ENCODE measurements at places on chromosomes 6 and 20.

DNA sequence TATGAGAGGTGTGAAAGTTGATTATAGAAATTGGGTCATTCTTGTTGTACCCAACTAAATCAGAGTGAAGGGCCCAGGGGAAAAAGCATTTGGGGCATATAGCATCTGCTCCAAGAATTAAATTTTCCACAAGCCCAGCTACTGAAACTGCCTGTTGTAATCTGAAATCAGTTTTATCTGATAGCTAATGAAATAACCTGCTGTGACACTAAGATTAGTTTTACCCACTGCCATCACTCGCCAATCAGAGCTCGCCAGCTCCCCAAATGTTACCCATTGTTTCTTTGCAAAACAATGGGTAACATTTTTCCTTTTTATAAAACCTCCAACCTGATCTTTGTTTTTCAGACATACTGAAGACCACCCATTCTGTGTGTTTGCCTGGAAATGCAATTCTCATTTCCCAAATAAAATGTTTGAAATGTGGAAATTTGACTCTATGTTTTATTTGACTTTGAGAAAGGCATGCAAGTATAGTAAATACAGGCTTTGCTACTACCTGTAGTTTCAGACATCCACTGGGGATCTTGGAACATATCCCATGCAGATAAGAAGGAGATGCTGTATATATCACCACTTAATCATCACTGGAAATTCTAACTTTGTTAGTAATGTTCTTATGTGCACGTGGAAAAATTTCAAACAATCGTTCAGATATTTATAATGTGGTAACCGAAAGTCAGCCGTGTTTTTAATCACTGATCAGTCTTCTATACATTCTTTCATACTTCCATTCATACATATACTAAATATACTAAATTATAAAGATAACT is 6.3 kb upstream of the AHI1 start:
- DNase-seq, result no peak

GRCh38 chr6:128347123-128347522 is 173.3 kb downstream of the PTPRK start:
- DNase-seq, result no peak

DNA sequence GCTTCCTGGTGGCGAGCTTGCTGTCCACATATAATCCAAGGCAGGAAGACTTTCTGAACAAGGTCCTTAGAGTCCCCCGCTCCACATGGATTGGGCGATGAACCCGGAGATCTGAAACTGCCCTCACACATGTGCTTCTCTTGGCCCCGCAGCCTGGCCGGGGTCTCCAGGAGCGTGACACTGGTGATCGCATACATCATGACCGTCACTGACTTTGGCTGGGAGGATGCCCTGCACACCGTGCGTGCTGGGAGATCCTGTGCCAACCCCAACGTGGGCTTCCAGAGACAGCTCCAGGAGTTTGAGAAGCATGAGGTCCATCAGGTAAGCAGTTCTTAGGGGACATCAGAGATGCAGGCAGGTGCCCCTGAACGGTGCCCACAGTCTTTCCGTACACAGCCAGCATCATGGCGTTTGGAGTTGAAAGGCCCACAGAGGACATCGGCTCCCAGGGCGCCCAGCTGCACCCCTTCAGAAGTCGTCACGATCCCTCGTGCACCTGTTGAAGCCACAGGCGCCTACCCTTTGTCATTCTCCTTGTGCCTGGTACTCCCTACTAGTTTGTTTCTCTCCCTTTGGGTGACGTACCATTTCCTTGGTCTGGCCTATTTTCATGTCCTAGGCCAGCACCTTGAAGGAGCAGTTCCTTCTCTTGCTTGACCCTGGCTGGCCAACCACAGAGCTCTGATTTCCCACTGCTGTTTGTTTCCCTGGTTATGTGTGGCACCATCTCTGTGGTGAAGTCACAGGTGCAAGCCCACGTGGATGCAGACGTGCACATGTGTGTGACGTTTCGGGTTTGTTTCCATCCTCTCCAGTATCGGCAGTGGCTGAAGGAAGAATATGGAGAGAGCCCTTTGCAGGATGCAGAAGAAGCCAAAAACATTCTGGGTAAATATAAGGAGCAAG is 43.3 kb upstream of the IRF4 start:
- DNase-seq, result no peak

DNA sequence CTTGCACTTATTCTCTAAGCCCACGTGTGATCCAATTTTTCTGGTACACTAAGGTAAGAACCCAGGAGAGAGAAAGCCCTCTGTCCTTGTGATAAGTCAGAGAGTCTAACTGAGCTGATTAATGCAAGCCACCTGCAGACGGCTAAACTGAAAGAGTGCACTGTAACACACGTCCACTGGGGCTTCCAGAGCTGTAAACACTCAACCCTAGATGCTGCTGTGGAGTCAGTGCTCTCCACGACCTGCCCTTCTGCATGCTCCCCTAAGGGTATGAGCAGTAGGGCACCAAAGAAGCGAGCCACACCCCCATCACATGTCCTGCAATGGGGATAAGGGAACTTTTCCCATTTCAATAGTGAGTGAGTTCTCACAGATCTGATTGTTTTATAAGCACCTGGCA is 55.7 kb downstream of the TXLNB start:
- no peak for DNase-seq

DNA sequence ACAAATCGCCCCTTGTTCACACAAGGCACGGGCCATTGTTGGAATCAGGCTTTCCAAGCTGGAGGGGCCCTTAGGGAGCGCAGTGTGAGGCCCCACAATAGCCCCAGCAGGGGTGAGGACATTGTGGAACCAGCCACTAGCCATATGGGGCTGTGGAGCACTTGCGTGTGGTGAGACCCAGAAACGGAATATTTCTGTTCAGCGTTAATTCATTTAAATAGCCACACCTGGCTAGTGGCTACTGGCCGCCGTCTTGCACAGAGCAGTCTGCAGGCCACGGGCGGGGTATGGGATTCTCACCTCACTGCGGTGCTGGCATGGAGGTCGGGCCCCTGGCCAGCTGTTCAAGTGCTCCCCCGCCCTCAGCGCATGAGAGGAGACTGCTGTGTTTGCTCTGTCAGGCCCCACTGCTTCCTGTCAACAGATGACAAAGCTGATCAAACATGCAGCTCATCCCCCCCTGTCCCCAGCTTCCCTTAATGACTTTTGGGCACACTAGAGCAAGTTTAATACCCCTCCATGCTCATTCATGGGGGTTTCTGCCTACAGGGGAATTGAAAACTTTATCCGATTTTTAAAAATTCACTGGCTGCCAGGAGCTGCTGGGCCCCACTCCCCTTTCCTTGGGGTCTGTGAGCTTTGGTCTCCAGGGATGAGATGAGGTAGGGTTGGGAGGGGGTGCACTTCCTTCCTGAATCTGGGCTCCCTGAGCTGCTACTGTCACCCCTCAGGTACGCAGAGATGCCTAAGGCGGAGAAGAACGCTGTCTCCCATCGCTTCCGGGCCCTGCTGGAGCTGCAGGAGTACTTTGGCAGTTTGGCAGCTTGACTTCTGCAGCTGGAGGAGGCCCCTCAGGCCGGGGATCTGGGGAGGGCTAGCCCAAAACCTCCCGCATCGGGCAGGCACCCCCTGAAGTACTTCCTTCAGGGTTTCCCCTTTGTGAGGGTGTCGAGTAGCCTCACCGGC is 13.6 kb downstream of the ITPA start:
- no peak for DNase-seq

- DNase-seq, result no peak
Observed at GRCh38 chr6:21582651-21583050, 10.9 kb upstream of the SOX4 start.

DNA sequence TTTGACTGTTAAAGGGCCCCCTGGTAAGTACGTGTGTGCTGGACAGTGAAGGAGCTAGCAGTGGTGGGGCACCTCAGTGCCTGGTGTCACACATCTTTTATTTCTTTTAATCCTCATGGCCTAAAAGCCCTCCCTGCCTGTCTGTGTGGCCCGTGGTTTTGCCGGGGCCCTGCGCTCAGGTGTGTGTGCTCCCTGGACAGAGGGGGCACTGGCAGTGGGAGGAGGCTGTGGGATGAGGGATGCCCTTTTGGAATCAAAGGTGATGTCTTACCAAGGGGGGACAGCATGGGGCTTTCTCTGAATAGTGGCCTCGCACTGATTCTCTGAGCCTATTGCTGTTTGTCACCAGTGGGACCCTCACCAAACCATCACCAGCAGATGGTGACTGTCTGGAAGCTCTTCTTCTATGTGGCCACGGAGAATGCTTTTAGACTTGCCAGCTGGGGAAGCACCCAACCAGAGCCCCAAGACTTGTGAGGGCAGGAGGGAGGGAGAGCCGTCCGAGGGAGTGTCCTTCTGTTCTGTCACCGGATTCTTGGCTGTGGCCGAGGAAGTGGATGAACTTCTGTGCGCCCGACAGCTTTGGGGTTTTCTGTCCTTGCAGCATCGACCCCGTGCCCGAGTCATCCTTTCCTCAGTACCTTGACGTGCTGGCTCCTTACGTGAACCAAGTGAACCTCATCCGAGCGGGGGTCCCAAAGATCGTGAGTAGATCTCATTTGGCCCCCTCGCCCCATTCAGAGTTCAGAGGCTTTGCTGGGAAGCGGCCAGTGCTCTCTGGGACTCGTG is 18.1 kb downstream of the PNLDC1 start:
- DNase-seq, result no peak

DNA sequence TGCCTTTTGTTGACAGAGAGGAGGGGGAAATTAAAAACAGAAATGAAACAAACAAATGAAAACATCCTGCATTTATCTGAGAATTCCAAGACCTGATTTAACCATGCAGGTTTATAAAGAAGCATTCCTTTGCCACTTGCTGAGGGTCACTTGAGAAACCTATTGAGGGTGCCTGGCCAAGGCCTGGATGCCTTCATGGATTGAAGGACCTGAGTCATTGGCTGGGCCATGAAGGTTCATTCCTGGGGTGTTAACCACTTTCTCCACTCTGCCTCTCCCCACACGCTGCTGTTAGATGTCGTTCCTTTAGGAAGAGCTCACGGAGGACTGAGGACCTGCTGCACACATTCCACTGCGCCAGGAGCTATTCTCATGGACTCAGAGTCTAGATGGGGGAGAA is 49.7 kb downstream of the DAAM2 start:
- DNase-seq, result no peak

GRCh38 chr20:13533946-13534345 is 104.8 kb downstream of the TASP1 start:
- DNase-seq, result no peak

DNA sequence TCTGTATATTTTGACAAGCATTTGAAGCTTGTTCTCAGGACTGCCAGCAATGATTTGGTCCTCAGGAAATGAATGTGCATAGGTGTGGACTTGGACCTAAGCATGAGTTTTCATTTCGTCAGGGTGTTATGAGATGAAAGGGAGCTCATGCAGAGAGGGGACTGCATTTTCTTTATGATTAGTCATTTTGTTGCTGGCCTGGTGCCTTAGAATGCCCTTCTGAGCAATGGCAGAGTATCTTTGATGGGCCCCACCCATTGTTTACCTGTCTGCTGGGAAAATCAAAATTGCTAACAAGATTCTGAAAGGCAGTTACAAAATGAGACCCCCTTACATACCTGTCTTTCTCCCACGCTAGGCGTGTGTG is 51.5 kb upstream of the MTHFD1L start:
- no peak for DNase-seq

GRCh38 chr20:58136149-58136484 is 92.3 kb downstream of the ANKRD60 start:
- no peak for DNase-seq

GRCh38 chr6:156449569-156449968 is 327.6 kb upstream of the ARID1B start:
- DNase-seq, result no peak

DNA sequence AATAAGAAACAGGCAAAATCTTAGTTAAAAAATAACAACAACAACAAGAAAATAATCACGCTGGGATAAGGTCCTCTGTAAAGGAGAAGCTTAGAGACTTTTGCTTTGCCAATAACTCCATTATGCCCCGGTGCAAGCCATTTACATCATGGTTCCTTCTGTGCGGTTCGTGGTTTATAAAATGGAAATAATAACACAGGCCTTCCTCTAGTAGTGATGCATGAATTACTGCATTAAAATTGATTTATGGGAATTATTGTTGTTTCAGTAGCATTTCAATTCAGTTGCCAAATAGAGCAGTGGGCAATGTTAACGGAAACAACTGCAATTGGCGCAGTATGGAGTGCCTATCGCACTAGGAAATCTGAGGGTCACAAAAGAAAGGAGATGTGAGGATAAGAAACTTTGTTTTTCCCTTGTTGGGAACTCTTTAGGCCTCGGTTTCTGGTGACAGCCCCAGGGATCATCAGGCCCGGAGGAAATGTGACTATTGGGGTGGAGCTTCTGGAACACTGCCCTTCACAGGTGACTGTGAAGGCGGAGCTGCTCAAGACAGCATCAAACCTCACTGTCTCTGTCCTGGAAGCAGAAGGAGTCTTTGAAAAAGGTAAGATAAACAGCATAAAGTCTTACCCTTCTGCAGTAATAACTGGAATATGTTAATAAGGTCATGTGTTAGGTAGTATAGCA is 1.1 kb downstream of the CD109 start:
- no peak for DNase-seq

DNA sequence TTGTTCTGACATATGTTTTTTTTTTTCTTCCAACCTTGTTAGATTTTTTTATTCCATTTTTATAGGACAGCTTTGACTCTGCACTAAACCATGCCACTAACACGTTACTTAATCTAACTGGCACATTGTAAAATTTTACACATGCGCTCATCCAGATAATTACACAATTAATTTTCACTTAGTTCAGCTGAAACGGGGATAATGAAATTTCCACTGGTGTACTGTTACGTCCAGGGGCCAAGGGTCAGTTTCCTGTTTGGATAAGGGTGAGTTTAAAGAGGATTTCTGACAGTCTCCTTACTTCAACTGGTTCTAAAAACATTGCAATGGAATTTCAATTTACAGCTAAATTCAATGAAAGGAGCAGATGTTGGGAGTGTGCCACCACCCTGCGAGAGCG is 221.8 kb upstream of the CEP162 start:
- DNase-seq, result no peak

DNA sequence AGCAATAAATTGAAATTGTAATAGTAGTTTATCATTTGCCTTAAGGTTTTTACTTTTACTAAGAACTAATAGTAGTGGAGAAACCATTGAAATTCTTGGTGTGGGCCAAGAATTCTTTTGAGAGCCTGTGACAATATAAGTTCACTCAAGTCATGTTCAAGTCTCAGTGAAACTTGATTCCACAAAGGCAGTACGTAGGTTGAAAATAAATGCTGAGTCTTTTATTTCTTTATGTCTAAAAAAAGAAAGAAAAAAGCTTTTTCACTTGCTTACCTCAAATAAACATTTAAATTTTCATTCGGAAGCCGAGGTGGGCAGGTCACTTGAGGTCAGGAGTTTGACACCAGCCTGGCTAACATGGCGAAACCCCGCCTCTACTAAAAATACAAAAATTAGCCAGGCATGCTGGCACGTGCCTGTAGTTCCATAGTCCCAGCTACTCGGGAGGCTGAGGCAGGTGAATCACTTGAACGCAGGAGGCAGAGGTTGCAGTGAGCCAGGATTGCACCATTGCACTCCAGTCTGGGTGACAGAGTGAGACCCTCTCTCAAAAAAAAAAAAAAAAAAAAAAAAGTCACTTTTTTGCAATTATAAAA is 57.8 kb upstream of the NELFCD start:
- peak; percentile 88 for DNase-seq

- DNase-seq, result no peak
Observed at GRCh38 chr6:150934380-150934779, 68.9 kb downstream of the MTHFD1L start.

All from MM.1S (cell line).